ENCODE measurements at places on chromosomes 6 and 20. TPM values are rescaled to one million over a fixed set of nuclear protein-coding genes. Genes with fewer than 3 reads are reported as not detected.

Gene CLPSL2
- not detected for total RNA-seq

Gene B3GAT2
- total RNA-seq = 8.1 TPM

Gene FOXS1
- not detected for total RNA-seq

Gene RCAN2
- total RNA-seq = 21.6 TPM

Gene SNX9
- 45.7 TPM for total RNA-seq

Gene LRFN2
- total RNA-seq = 0.56 TPM

Gene RRAGD
- 14.7 TPM for total RNA-seq

Gene POLR1C
- 18.9 TPM for total RNA-seq

Gene GINS1
- 5.3 TPM for total RNA-seq

Gene C20orf141
- not detected for total RNA-seq

Gene RBM24
- total RNA-seq = 4.9 TPM

Gene IRF4
- 0.37 TPM for total RNA-seq

Gene PRICKLE4
- total RNA-seq = 2.3 TPM

Gene SYCP2
- 0.69 TPM for total RNA-seq

Gene TREML1
- total RNA-seq = not detected

Data from glutamatergic neuron (in vitro differentiated cells).